ENCODE measurements at places on chromosomes 5 and 9.
A peak's percentile ranks its signal among the peaks of the same experiment; 100 is the strongest.

- DNase-seq = no peak
Measured at GRCh38 chr9:136079916-136080246, 15.2 kb downstream of the NACC2 start.

DNA sequence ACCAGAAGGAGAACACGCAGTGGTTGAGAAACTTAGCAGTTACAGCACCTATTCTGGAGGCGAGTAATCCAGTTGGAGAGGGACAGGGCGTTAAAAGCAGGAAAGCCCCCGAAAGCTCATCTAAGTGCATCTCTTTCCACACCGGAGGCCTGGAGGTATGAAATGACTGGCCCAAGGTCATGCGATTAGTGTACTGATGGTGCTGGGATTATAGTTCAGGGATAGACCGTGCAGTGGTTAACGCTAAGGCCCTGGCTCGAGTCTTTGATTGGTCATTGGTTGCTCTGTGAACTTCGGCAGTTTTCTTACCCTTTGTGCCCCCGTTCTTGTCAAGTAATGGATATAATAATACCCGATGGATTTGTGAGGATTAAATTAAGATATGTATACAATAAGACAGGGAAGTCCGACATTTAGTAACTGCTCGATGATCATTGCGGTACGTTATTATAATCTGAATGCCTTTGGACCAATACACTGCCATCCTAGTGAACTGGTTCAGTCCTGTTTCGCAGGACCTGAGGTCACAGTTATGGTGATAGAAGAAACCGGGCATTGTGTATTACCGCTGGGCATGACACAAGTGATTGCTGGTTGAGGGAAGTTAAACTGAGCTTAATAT, 960 bp downstream of the CANX start:
- DNase-seq = no peak

- DNase-seq = peak; percentile 19
Measured at GRCh38 chr5:172834415-172835289, 601 bp downstream of the ERGIC1 start.

DNA sequence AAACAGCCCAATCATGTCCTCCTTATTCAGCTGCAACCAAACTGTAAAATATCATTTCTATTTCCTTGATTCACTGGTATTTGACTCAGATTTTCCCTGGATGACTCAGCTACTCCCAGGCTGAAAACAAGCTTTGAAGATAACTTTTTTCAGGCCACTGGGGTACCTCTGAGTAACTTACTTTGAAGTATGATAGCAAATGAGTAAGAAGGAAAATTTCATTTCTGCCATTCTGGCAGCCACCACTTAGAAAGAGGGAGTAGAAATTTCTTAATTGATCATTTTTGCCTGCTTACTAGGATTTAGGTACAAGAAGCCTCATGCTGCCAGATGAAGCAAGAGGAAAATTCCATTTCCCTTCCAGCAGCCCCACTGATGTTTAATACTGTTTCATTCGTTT, 247.4 kb downstream of the PRELID2 start:
- no peak for DNase-seq

GRCh38 chr5:125501396-125501795, 755.0 kb upstream of the ZNF608 start:
- DNase-seq = no peak

GRCh38 chr5:138662599-138662998, 87.4 kb upstream of the HSPA9 start:
- DNase-seq = no peak

DNA sequence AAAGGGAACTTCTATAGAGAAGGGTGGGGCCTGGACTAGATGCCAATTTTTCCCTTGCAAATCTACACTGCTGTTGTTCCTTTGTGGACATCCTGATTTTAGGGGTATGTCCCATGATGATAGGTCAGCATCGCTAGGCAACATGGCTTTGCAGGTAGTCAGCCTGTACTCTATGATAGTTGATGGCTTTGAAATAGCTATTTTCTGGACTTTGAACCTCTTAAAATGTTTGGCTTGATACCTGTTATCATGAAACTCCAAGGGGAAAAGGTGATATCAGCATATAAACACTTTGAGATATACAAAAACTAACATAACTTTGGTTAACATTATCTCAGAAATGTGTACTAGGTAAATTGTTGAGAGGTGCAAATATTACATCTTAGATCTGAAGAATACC, 533.2 kb downstream of the CTNND2 start:
- no peak for DNase-seq

DNA sequence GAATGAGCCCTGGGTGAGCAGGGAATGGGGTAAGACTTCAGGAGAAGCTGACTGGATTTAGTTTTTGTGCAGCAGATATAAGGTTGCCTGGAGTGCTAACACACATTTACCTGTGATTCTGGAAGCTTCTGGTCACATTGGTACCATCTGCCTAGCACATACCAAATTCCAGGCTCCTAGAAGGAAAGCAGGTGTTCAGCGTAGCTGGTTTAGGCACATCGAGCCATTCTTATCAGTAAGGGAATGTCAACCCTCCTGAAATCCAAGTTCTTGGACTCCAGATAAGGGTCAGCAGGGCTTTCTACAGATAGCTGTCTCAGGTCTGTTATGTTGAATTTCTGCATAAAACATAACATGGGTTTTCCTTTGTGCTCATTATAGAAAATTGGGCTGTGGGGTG, 10.3 kb downstream of the TCERG1 start:
- no peak for DNase-seq

DNA sequence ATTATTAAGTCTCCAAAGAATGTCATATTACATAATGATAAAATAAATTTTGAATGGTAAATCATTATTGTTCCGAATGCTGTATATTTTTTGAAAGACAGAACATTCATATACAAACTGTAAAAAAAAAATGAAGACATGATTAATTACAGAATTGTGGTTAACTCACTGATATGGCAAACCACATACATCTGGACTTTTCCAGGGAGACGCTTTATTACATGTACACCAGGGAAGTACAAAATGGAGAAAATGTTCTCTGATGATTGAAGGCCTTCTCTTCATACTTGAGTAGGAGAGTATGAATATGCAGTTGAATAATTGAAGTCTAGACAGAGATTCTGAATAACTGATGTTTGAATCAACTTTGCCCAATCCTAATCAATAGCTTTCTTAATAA, 1886.9 kb downstream of the EFNA5 start:
- no peak for DNase-seq

- no peak for DNase-seq
Measured at GRCh38 chr9:73131461-73131860, 20.2 kb upstream of the ANXA1 start.

DNA sequence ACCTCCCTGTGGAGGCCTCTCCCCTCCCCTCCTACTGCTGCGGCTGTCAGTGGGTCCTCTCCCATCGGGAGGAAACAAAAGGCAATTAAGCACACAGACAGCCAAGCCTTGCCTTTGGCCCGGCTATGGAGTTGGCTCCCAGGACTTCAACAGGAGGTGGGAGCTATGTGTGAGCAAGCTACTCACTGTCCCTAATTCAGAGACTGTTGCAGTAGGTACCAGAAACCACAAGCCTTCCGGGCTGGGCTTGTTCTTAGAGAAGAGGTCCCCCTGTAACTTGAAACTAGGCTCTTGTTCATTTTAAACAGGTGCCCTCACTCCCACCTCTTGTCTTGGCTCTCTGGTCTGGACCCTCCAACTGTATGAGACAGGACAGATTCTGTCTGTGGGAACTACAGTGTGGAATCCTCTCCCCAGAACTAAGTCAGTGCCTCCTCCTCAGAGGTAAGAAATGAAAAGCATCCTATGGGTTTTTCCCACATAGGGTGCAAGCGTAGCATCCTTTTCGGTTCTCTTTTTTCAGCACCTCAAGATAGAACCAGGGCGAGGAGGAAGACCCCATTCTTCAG, 561.1 kb downstream of the EBF1 start:
- DNase-seq = no peak
